Stimulated activated CD8-positive, alpha-beta memory T cell treated with anti-CD3 and anti-CD28 coated beads, Interleukin-7, amount 100 ng/mL, for 4 hours (primary cell): ENCODE measurements at places on chromosomes 3 and 15.
A peak's percentile ranks its signal among the peaks of the same experiment; 100 is the strongest.

- DNase-seq, result no peak
These were observed 1222.9 kb downstream of the ZPLD1 start for GRCh38 chr3:103657756-103658155.

- no peak for DNase-seq
These were observed 16.5 kb downstream of the LMCD1 start for GRCh38 chr3:8518138-8518537.

- DNase-seq, result no peak
These were observed 56.2 kb upstream of the LEKR1 start for GRCh38 chr3:156769721-156770654.

DNA sequence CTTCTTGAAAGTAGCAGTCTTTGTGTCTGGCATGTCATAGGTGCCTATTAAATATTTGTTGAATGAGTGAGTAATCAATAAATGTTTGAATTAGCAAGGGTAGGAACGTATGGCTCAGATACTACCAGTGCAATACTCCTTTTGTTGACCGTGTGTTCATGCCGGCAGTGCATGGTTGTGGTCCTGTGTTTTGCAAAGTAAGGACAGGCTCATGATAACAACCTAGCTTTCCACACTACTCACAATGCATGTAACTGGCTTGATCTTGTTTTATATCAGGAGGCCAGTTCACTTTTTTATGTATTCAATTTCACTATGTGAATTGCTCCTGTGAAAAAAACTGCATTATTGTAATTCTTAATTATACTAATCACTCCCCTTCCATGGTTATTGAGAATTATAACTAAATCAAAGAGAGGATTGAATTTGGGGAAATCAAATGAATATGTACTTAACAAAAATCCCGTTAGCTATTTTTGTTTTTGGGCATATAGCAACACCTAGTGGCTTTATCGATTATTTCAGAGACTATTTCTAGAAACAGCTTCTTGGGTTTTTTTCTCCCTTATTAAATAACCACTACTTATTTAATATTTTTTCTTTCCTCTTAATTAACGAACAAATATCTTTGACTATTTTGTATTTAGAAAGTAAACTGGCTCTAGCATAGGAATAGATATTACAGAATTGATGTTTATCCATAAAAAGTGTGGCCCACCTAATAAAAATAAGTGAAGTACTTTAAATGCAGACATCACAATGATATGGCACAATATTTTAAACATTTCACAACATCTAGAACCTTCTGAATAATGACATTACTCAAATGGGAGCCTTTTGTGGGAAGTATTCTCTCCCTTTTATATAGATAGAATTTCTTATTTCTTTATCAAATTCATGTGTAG lies 218.5 kb downstream of the BBX start:
- DNase-seq, result no peak

DNA sequence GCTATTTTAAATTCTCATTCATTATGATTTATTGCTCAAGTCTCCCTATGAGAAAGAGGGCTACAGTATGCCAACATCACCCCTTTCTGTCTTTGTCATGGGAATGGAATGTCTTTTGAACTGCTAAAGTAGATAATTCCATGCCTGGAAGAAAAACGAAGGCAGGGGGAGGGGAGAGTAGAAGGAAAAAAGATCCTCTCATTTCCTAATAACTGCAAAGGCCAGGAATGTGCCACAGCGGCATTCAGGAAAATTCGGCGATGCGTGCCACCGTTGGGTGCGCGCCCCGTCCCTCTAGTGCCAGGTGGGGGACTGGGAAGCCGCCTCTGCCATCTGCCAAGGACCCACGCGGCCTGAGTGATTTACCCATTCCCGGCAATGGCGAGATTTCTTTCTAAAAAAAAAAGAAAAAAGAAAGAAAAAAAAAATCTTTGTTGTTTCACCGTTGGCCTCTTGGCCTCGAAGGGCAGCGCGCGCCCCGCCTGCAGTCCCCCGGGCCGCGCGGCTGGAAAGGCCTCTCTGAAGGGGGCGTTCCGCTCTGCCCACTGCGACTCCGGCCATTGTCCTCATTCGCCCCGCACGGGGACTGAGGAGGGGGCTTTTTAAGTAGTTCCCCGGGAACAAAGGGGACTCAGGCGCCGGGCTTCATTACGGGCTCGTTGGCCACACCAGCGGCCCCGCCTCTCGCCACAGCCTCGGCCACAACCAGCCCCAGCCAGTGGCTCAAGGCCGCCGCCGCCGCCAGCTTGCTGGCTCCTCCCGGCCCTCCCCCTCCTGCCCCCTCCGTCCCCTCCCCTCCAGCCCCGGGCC lies 54.5 kb downstream of the CPN2 start:
- DNase-seq, result no peak

- DNase-seq, result no peak
These were observed 135.9 kb upstream of the PLXNA1 start for GRCh38 chr3:126847061-126847460.

DNA sequence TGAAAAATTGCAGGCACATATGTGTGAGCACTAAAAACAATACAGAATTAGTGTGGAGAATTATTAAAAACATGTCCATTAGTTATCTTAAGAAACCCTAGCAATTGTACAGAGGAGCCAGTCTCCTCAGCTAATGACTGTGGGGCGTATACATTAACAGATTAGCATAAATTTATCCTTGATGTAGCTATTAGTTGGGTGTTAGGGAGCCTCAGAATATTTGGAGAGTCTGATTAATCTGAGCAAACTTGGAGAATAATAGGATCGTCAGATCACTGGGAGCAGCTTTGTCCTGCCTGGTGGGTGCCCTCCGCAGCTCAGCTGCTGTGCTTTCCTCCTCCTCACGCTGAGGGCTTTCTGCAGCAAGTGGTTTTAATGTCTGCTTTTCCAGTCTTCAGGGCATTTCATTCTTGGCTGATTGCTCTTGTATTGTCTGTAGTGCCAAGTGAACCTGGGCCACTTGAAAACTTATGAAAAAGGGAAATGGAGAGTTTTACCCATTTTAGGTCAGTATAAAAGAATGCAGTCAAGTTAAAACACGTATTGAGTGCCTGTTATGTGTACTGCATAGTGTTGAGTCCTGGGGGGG lies 417.4 kb upstream of the SEMA6D start:
- DNase-seq, result no peak

DNA sequence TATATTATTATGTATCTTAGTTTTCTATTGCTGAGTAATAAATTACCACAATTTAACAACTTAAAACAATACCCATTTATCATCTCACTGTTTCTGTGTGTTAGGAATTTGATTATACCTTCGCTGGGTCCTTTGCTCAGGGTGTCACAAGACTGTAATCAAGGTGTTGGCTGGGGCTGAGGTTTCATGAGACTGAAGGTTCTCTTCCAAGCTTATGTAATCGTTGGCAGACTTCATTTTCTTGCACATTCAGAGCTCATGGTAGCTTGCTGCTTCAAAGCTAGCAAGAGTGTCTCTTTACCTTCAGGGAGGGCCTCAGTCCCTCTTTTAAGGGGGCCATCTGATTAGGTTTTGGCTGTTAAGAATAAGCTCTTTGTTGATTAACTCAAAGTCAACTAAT lies 293.1 kb downstream of the POLQ start:
- DNase-seq, result no peak

GRCh38 chr15:68311859-68312557 lies 34.5 kb downstream of the FEM1B start:
- no peak for DNase-seq

GRCh38 chr15:77577366-77577950 lies 55.3 kb downstream of the LINGO1 start:
- DNase-seq, result no peak

GRCh38 chr3:45054196-45054857 lies 28.2 kb downstream of the CLEC3B start:
- DNase-seq, result no peak

- no peak for DNase-seq
These were observed 316.7 kb upstream of the AGTR1 start for GRCh38 chr3:148381051-148381450.

DNA sequence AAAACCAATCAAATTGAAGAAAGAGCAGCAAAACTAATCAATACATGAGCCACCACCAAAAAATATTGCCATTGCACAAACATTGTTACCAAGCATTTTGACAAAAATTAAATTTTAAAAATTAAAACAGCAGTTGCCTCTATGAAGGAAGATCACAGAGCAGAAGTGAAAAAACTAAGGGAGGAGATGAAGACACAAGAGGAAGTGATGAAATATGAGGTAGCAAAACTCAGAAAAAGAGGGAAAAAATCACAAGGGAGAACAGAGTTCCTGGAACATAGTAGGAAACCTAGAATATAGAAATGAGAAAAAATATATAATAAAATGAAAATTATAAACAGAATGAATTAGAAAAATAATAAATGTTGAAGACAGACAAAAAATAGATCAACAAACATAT lies 7.3 kb upstream of the SERPINI2 start:
- no peak for DNase-seq

GRCh38 chr15:71571641-71572040 lies 238.7 kb upstream of the NR2E3 start:
- DNase-seq, result no peak

DNA sequence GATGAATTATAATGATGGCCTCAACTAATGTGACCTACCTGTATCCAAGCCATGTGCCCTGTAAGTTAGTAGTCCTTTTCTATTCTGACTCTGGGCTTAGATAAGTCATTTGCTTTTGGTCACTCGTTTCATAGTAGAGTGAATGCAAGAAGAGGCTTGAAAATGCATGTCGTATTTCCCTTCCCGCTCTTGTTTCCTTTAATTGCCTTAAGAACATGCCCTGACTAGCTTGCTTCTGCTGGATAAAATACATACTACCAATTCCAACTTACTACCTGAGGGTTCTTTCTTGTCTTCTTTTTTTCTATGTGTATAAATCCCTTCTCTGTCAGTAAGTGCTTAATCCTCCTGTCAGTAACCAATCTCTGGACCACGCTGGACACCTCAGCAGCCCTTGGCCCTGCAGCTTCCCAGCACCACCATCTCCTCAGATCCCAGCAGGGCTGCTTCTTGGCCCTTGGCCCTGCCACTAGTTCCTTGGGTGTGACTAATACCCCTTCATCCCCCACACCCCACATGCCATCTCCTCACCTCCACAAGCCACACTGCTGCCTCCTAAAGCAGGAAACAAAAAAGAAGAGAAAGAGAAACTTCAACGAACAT lies 771.7 kb downstream of the IGSF11 start:
- no peak for DNase-seq

DNA sequence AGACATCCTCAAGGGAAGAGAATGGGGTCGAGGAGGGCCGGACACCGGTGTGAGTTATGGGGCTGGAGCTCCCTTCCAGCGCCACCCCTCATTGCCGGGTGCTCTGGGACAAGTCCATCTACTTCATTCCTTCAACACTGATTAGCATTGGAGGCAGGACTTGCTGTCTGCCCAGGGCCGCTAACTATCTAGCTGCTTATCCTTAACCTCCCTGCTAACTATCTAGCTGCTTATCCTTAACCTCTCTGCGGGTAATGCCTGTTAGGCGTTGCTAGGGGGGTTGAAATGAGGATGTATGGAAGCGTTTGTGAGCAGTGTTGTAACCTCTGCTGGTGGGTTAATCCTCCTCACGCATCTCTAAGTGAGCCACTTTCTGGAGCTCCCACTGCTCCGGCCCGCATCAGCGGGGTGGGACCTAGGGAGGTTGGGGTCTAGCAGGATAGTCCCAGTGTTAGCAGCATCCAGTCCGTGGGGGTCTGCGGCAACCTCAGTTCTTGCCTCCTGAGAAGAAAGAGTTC lies 10.9 kb upstream of the CHAC1 start:
- no peak for DNase-seq

DNA sequence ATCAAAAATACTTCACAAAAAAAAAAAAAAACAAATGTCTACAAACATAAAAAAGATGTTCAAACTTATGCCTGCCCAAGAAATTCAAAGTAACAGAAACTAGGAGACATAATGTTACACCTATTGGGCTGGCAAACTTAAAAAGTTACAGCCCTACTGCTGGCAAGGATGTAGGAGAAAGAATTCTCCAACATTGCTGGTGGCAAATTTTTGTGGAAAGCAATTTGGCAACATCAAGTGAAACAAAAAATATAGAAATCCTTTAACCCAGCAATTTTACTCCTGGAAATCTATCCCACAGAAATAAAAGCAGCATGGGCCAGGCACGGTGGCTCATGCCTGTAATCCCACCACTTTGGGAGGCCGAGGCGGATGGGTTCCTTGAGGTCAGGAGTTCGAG lies 73.2 kb downstream of the STAG1 start:
- DNase-seq, result no peak

DNA sequence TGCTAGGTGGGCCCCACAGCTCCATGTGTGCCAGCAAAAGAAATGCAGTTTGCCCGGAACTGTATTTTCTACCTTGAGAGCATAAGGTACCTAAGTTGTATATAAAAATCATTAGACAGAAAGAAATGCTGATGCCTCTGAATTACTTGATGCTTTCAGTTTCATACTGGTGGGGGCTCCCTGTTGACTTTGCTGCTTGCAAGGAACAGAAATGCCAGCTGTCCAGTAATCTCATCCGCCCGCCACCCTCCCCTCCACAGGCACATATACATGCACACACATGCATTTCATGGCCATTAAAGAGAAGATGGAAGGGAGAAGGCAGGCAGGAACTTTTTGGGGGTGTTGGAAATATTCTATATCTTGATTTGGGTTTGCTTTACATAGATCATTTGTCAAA lies 38.4 kb downstream of the LIMD1 start:
- DNase-seq, result no peak

GRCh38 chr3:125359700-125360099 lies 15.4 kb downstream of the ZNF148 start:
- no peak for DNase-seq

GRCh38 chr3:123686251-123686650 lies 101.4 kb upstream of the HACD2 start:
- no peak for DNase-seq

DNA sequence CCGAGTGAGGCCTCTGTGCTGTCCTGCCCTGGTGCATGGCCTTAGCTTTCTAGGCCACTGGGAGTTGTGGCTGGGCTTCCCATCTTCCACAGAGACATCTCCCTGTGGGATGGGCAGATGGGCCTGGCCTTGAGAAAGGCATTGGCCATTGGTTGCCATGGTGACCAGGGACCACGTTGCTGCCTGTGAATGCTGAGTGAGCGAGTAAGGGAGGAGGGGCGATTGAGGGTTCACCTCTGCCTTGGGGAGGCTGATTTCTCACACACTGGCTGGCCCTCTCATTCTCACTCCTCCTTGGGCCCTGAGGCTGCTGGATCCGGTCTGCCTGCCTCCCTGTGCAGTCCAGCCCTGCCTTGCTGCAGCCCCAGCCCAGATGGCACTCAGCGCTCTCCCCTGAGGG lies 26.4 kb upstream of the DOCK3 start:
- no peak for DNase-seq

DNA sequence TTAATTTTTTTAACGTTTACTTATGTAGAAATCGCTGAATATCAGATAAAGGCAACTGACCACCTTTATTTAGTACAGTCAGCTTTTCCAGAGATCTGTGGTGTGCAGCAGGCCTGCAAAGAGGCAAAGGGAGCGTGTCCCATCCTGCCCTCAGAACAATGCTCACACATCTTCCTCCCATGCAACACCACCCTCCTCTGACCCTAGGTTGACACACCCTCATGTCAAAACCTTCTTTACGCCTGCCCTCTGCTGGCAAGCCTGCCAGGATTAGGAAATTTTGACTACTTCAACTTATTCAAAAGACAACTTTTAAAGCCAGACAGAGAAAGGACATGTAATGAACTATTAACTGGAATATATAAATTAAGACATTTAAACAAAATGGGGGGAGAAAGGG lies 513.7 kb downstream of the FOXP1 start:
- peak; percentile 68 for DNase-seq

GRCh38 chr3:111538681-111539083 lies 3.3 kb upstream of the CD96 start:
- no peak for DNase-seq
